T-helper 17 cell (primary cell): ENCODE measurements at places on chromosomes 5 and 9. TPM values are rescaled to one million over a fixed set of nuclear protein-coding genes. Genes with fewer than 3 reads are reported as not detected.

FOXD1 gene
- total RNA-seq: not detected

PSMD5 gene
- total RNA-seq: 37.2 TPM

WHRN gene
- 18.2 TPM for total RNA-seq

HOMER1 gene
- total RNA-seq: 2.1 TPM

DNA sequence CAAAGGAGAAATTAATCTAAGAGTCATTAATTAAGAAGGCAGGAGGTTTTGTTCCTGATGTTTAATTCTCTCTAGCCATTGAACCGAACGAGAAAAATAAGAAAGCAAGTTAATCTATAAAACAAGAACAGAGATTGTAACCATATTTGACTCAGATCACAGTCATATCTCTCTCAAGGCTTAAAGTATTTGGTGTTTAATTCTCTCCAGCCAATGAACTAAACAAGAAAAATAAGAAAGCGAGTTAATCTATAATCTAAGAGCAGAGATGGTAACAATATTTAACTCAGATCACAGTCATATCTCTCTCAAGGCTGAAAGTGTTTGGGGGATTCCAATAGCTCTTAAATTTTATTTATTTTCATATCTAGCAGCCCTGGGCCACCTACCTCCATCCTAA, 74.4 kb upstream of the SHISAL2B start:
- H3K36me3 ChIP-seq: no peaks in the 10 kb centered on the region
- H3K27ac ChIP-seq: no peak overlapping the region
- peaks cover 31% of the 10 kb centered on the region for H3K27me3 ChIP-seq
- DNase-seq: no peak
- H3K4me1 ChIP-seq: peaks cover 2% of the 10 kb centered on the region
- H3K4me3 ChIP-seq: no peak overlapping the region

DNA sequence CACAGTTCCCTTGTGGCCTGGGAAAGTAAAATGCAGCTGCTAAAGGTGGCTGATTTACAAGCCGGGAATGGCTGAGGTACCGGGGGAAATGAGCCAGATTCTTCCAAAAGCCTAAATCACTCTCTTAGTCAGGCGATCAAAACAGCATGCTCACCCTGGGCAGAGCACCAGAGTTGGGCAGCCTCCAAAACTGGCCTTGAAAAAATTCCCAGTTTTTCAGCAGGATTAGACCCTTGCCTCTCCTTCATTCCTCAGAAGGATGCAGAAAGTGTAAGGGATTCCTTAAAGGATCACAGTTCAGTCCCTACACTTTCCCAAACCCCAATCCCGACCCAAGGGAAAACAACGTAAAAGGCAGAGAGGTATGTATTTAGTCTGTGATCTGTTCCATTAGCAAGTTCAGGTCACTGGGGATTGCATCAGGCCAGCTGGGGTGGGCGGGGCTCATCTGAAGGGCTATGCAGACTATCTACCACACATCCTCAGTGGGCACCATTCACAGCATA, 16.9 kb downstream of the TMEM174 start:
- peaks cover 2% of the 10 kb centered on the region for H3K36me3 ChIP-seq
- no peak overlapping the region for H3K27ac ChIP-seq
- no peak overlapping the region for H3K4me3 ChIP-seq
- no peak for DNase-seq

DNA sequence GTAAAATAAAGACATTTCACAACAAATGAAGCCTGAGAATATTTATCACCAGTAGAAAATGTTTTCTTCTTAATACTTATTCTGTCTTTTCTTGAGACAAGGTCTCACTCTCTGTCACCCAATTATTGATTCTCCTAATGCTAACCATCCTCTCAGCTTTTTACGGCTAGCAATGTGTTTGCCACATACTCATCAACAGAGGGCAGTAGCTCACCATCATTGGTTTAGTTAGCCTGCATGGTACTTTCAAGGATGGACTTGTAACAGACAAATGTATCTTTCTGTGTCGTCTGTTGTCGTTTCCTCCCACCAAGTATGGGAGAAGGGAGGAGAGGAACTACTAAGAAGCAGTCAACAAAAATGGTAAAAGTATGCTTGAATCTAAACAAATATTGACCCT, 5.9 kb upstream of the ACO1 start:
- H3K36me3 ChIP-seq: no peaks in the 10 kb centered on the region
- peak; percentile 14 for DNase-seq
- H3K4me3 ChIP-seq: no peak overlapping the region

DNA sequence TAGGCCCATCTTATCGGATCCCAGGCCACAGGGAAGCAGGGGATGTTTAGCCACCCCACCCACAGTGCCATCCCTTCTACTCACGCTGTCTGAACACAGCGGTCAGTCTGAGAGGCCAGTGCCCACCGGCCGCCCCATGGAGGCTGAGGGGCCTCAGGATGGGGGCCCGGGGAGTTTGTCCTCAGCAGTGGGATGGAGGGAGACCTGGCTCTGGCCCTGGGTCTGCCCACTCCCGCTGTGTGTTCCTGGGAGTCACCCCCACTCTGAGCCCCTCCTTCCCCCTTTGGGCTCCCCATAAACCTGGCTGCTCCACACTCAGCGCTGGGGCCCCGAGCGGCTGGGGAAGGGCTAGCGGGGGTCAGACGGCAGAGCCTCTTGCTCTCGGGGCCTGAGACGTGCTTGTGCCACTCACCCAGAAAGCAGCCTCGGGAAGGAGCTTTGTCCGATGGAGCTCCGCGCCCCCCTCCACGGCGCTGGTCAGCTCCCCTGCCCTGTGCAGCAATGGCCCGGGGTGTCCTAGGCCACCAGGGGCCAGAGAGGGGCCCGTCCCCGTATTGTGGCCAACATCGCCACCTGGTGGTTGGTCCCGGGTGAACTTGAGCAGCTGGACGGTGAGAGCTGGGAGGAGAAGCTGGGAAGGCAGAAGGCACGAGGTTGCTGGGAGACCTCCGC, 10.9 kb upstream of the LAMC3 start:
- DNase-seq: no peak
- H3K27ac ChIP-seq: no peak overlapping the region
- peaks cover 42% of the 10 kb centered on the region for H3K27me3 ChIP-seq
- H3K4me3 ChIP-seq: no peak overlapping the region

- H3K27me3 ChIP-seq: no peaks in the 10 kb centered on the region
- H3K27ac ChIP-seq: no peak overlapping the region
- DNase-seq: no peak
- H3K36me3 ChIP-seq: peaks cover 2% of the 10 kb centered on the region
- peaks cover 2% of the 10 kb centered on the region for H3K4me1 ChIP-seq
Observed at GRCh38 chr5:54765165-54766028, 220.0 kb downstream of the ESM1 start.

DNA sequence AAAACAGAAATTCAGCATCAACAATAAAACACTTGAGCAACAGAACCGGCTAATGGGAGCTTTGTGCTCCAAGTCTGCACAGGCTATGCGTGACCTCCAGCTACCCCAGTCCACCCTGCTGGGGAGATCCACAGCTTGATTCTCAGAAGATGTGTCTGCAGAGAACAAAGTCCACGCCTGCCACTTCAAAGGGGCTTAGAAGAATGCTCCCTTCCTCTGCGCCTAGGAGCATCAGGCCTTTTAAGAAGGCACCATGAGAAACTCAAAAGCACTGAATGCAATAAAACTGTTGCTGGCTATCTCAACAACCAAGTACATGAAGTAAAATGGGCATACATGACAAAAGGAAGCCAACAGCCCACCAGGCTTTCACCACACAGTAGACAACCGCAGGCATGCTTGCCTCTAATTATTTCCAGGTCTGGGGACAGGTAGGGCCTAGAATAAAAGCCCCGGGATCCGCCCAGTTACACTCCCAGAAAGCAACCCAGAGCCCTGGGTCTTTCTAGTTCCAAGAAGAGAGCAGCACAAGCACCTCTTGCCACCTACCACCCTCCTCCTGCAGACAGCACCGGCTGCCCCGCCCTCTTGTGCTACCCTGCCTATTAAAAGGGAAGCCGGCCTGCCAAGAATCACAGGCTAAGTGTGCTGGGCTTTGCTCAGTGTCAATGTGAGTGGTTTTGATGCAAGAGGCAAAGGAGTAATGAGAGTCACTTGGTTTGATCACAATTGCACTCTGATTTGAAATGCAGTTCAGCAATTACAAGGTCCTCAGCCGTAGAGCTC, 123.2 kb downstream of the SPOCK1 start:
- H3K4me1 ChIP-seq: no peaks in the 10 kb centered on the region
- DNase-seq: no peak
- H3K36me3 ChIP-seq: no peaks in the 10 kb centered on the region
- H3K27me3 ChIP-seq: peaks cover 8% of the 10 kb centered on the region
- no peak overlapping the region for H3K27ac ChIP-seq

DNA sequence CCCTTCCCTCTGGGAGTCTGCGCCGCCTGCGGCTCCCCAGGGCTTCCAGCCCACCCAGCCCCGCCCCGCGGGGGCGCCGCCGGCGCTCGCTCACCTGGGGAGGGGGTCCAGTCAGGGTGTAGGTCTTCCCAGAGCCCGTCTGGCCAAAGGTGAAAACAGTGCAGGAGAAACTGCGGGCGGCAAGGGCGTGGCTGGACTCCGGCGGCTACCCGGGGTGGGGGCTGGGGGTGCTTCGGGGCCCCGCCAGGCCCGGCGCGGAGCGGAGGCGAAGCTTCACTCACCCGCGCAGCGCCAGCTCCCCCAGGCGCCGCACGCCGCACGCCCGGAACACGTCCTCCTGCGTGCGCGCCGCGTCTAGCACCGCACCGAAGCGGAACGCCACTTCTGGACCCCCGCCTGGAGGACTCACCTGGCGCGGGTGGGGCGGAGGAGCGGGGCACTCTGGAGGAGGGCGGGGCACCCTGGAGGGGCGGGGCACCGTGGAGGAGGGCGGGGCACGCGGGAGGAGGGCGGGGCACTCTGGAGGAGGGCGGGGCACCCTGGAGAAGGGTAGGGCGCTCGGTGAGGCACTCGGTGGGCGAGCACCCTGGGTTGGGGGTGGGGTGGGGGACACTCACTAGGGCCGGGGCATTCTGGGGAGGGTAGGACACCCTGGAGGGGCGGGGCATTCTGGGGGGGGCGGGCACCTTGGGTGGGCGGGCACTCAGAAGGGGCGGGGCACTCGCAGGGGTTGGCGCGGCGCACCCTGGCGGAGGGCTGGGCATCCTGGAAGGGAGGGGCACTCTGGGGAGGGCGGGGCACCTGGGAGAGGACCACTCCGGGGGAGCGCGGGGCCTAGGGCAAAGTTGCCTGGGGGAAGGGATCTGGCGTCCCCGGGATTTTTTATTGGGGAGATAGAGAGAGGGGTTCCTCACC, 814 bp downstream of the KIF12 start:
- no peak overlapping the region for H3K27ac ChIP-seq
- peaks cover 48% of the 10 kb centered on the region for H3K27me3 ChIP-seq
- no peak overlapping the region for H3K4me3 ChIP-seq

DNA sequence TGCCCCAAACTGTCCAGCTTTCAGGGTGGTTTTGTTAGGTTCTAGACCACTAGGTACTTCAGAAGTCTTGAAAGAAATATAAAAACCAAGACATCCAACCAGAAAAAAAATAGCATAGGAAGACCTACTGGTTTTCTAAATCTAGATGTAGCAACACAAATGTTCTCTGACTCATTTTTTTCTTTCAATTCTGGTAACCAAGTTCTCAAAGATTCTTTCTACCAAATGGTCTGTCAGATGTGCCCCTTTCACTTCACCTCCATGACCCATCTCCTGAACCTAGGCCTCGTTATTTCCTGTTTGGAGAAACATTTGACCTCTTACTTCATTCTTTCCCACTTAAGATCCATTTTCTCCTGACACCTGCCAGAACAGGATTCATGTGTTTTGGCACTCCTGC, 355.3 kb downstream of the KIAA0825 start:
- H3K4me1 ChIP-seq: no peaks in the 10 kb centered on the region
- no peak for DNase-seq
- H3K27me3 ChIP-seq: no peaks in the 10 kb centered on the region
- H3K36me3 ChIP-seq: no peaks in the 10 kb centered on the region
- H3K4me3 ChIP-seq: no peak overlapping the region

GRCh38 chr5:148740966-148741742, 85.3 kb upstream of the ADRB2 start:
- DNase-seq: no peak
- H3K4me1 ChIP-seq: peaks cover 5% of the 10 kb centered on the region
- H3K27ac ChIP-seq: no peak overlapping the region
- H3K36me3 ChIP-seq: no peaks in the 10 kb centered on the region
- no peak overlapping the region for H3K4me3 ChIP-seq

DNA sequence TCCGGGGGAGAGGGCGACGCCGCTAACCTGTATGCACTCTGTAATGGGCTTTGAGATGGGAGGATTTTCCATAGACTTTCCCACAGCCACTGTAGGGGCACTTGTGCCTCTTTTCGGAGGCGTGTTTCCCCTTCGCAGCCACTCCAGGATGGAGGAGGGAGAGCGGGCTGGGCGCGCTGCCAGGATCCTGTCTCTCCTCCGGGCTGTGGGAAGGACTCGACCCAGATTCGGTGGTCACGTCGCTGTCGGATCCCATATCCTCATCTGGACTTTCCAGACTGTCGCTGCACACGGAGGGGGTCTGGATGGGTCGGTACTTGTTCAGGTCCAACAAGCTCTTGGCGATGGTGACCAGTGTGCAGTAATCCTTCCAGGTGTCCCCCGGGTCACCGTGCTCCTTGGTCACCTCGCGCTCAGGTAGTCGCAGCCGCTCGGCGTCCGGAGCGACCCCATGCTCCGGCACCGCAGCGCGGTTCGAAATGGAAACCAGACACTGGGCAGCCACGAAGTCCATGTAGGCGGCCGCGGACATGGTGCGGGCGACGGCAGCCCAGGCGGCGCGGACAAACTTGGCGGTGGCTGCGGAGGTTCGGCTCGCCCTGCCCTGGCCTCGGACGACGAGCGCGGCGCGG, 1.5 kb downstream of the KLF9 start:
- peak; percentile 17 for DNase-seq
- H3K27me3 ChIP-seq: no peaks in the 10 kb centered on the region
- H3K4me1 ChIP-seq: peaks cover 37% of the 10 kb centered on the region
- H3K27ac ChIP-seq: peak overlapping the region; percentile 98
- H3K36me3 ChIP-seq: no peaks in the 10 kb centered on the region

GRCh38 chr9:109048822-109049221, 35.5 kb upstream of the CTNNAL1 start:
- H3K36me3 ChIP-seq: peaks cover 17% of the 10 kb centered on the region
- H3K4me1 ChIP-seq: peaks cover 7% of the 10 kb centered on the region
- H3K27ac ChIP-seq: no peak overlapping the region
- DNase-seq: no peak
- no peak overlapping the region for H3K4me3 ChIP-seq

GRCh38 chr9:137171149-137171900, 531 bp downstream of the TMEM210 start:
- no peak overlapping the region for H3K27ac ChIP-seq
- H3K4me1 ChIP-seq: peaks cover 6% of the 10 kb centered on the region
- DNase-seq: no peak
- H3K36me3 ChIP-seq: no peaks in the 10 kb centered on the region

GRCh38 chr5:156254196-156254595, 72.8 kb upstream of the SGCD start:
- H3K27me3 ChIP-seq: no peaks in the 10 kb centered on the region
- no peak for DNase-seq
- no peak overlapping the region for H3K27ac ChIP-seq
- no peaks in the 10 kb centered on the region for H3K4me1 ChIP-seq
- H3K4me3 ChIP-seq: no peak overlapping the region
- H3K36me3 ChIP-seq: no peaks in the 10 kb centered on the region
